NCI-H82 (cell line): ENCODE measurements at places on chromosomes 7 and 10.
A peak's percentile ranks its signal among the peaks of the same experiment; 100 is the strongest.

DNA sequence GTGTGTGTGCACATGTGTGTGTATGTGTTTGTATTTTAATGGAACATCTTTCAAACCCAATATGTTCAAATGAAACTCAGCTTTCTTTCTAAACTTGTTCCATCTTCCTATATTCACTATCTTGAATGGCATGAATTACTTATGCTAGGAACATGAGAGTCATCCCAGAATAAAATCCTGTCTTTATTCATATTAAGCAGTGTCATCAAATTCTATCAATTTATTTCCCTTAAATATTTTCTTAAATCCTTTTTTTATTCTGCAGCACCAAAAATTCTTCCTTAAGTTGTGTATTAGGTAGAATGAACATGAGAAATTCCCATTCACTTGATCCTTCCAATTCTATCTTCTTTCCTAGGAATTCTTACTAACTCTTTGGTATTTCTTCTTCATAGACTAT is 146.6 kb upstream of the PCDH15 start:
- no peak for DNase-seq

GRCh38 chr7:140260352-140261104 is 83.7 kb upstream of the KDM7A start:
- peak; percentile 59 for DNase-seq

DNA sequence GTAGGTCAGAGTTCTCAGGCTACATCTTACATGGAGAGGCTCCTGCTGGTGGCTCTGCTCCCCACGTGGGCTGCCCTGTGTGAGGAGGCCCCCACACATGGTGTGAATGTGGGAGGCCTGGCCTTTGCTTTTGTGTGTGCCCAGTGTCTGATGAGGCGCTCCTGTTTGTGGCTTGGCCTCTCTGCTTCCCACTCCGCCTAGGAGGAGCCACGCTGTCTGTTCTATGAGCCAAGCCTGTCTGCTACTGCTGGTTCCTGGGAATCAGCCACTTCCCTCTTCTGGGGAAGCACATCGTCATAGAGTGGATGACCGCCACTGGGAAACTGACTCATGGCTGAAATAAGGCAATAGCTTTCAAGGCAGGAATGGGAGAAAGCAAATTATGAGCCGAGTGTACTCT is 87.1 kb downstream of the CYP26A1 start:
- no peak for DNase-seq

- DNase-seq = no peak
Measured at GRCh38 chr7:70307544-70308106, 709.4 kb downstream of the AUTS2 start.

GRCh38 chr7:12508554-12508953 is 62.0 kb upstream of the SCIN start:
- no peak for DNase-seq

DNA sequence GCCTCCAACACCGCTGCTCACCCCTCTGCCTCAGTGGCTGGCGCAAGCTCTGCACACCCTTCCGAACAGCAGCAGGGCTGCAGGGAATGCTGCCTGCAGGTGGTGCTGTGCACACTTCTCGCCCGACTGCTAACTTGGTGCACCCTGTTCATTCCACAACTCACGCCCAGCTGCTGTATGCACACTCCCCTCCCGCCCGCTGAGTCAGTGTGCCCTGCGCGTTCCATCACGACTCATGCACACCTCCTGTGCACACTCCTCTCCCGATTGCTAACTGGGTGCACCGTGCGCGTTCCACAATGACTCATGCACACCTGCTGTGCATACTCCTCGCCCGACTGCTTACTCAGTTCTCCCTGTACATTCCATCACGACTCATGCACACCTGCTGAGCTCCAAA is 21.5 kb downstream of the ADARB2 start:
- peak; percentile 41 for DNase-seq

- no peak for DNase-seq
Measured at GRCh38 chr7:54967377-54967776, 51.4 kb upstream of the EGFR start.

GRCh38 chr10:46171661-46172060 is 115.1 kb upstream of the ANTXRL start:
- no peak for DNase-seq

DNA sequence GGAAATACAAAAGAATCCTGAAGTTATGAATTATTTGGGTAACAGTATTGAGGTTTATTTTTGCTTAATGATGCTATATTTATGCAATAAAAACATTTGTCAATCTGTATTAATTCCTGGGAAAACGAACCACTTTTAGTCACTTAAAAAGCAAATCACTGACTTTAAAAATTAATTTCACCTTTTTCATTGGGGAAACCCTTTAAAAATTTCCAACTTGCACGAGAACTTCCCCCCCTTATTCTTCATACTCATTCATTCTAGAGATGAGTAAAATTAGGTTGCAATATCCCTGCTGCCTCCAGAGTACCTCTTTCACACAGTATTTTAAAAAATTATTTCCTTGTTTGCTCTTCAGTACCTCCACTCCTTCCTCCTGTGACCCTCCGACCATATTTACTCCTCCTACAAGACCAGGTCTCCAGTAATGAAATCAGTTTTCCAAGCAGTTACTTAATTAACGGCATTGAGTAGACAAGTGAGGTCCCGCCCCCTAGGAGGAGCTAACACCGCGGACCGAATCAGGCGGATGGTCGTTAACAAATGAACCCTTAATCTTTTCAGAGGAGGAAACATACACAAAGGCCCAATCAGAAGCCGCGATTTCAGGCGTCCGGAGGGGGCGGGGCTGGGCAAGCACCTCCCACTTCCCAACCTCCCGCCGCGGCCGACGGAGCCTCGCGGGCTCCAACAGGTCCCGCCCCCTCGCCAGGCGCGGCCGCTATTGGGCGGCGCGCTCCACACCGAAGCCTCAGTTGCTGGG is 465 bp upstream of the TRIM24 start:
- peak; percentile 98 for DNase-seq

DNA sequence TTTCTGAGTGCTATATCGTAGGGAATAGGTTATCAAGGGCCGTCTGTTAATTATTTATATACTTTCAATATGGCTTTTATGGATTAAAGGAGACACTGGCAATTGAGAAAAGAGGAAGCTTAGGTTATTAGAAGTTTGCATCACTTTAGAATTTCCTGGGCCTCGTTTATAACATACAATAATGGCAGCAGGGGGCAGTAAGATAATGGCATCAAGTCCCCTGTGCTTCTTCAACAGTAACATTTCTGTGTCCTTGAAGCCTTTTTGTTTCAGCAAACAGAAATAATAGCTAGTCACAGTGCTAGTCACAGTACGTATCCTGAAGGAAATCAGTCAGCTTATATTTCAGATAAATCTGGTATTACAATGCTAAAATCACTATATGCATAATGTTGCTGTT is 41.9 kb downstream of the SPAM1 start:
- peak; percentile 19 for DNase-seq

DNA sequence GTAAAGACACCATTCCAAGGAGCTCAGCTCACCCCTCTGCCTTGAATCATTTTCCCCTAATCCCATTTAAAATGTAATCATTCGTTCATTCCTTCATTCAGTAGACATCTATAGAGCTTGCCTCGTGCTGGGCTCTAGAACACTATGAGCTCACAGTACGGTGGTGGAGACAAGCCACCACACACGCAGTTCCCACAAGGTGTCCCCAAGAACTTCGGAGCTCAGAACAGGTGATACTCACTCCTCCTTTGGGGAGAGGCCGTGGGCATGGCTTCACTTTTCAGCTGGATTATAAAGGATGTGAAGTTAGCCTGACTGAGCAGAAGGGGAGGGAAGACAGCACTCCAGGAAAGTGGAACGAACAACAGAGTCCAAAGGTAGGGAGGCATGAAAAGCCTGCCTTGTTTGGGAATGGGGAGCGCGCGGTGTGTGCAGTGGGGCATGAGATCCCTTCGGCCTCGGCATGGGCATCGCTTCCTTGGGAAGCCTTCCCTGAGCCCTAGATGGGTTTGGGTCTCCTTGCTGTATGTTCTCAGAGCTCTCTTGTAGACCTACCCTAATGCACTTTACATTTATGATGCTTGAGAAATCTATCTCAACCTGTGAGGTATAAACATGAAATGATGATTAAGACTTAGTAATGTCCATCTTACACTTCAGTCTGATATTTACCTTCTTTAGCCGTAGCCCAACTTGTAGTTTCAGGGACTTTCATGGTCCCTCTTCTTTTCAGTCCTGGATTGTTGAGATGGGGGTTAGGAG is 809 bp upstream of the OGA start:
- peak; percentile 89 for DNase-seq

- DNase-seq = no peak
Measured at GRCh38 chr7:70563960-70564359, 568.0 kb upstream of the GALNT17 start.

DNA sequence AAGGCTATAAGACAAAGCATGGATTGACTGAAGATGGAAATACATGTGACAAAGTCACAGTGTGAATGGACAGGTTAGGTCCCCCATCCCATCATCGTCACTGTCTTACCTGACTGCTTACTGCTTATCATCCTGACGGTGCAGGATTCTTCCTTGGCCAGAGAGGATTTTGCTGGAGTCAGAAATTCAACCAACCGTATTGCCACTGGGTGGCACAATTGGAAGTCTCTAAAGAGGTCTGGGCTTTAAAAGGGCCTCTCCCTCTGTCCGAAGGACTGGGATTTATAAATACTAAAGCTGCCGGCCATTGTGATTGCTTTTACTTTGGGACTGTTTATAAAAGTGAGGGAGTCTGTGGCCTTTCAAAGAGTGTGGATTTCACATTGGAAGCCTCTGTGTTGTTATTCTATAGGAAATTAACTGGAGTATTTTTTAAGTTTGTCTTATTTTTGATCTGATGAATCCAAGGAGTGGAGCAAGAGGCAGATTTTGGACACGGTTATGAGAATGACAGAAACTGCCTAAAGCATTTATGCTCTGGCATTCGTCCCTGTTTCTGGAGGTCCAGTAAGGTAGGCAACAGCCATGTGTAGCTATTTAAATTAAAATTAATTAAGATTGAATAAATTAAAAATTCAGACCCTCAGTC is 113.3 kb upstream of the CREB5 start:
- DNase-seq = peak; percentile 83

GRCh38 chr10:35516102-35516670 is 89.0 kb upstream of the GJD4 start:
- DNase-seq = no peak

- peak; percentile 61 for DNase-seq
Measured at GRCh38 chr10:76086761-76087639, 655.6 kb downstream of the LRMDA start.

DNA sequence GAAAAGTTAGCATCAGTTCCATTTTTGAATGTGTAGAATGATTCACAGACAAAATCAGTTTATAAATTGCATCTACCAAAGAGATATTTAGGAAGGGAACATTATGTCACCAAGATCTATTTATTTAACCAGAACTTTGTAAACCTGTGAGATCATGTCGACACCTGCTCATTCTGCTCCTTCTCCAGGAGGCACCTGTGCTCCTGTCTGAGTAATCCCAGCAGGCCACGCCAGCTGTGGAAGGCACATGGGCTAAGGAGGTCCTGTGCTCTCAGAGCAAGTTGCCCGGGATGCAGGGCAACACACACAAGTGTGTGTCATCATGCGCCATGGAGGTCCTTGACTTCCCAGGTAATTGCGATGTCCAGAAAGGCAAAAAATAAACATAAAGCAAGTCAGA is 45.5 kb upstream of the ADARB2 start:
- DNase-seq = no peak

GRCh38 chr10:116669832-116670644 is 49.3 kb downstream of the PNLIPRP2 start:
- peak; percentile 57 for DNase-seq

DNA sequence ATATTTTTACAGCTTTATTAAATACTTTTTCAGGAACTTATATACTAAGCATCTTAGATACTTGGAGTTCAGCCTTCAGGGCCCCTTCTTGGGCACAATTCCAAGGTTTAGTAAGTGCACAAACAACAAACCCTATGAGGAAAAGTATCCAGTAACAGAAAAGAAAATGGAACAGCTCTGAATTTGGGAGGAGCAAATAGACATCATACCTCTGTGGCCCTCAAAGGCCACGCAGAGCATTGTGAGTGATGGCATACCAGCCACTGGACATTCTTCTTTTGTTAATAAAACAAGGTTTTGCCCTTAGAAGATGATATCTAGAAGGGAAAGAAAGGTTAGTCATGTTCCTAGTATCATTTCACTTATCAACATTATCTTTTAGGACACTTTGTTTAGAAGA is 46.0 kb downstream of the ST7 start:
- DNase-seq = no peak

DNA sequence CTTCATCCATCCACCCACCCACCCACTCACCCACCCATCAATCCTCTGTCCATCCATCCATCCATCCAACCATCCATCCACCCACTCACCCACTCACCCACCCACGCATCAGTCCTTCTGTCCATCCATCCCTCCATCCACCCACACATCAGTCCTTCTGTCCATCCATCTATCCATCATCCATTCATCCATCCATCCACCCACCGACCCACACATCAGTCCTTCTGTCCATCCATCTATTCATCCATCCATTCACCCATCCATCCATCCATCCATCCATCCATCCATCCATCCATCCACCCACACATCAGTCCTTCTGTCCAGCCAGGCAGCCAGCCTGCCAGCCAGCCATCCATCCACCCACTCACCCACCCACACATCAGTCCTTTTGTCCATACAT is 15.8 kb upstream of the GRIFIN start:
- no peak for DNase-seq

- no peak for DNase-seq
Measured at GRCh38 chr7:92131764-92132330, 2.4 kb downstream of the CYP51A1 start.

- no peak for DNase-seq
Measured at GRCh38 chr7:11155883-11156282, 182.2 kb downstream of the PHF14 start.

- peak; percentile 77 for DNase-seq
Measured at GRCh38 chr10:121974535-121975294, at the start of gene NSMCE4A. Gene NSMCE4A, minus strand, starts transcription at chr10:121975217. Its CDS starts 52 bp downstream, at chr10:121975165.

- DNase-seq = no peak
Measured at GRCh38 chr7:13411636-13412035, 577.8 kb downstream of the ETV1 start.

DNA sequence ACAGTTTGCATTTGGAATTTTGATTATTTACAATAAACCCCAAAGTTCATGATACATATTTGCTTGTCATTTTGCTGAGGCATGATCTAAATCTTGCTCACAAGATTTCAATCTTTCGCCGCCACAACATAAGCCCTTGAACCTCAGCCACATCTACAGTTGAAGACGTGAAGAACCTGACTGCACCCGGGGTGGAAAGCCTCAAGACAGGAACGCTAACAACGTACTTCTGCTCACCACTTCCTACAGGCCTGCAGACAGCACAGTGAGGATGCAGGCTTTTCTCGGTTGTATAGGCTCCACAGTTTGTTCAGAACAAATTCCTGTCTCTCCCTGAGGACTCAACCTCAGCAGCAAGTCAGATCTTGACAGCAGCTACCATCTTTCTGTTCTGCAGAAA is 393.8 kb upstream of the PRKCQ start:
- DNase-seq = no peak

DNA sequence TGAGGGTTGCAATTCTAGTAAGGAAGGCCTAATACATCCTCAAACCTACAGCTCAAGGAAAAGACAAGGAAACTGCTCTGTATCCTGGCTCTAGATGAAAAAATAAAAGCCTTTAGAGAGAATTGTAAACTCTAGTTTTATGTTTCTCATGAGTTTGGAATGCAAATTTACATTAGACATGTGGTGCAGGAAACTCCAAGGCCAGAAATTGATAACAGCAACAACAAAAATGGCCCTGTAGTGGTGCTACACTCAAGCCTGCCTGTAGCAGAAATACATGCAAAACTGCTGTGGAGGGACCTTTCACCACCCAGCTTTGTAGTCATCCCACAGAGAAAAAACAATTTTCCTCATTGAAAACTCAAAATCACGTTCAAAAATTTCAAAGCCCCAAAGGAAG is 546.7 kb upstream of the LRRN3 start:
- DNase-seq = no peak
